Cortex of kidney (tissue), 1 donor: ENCODE measurements at places on chromosomes 1 and 21.

DNA sequence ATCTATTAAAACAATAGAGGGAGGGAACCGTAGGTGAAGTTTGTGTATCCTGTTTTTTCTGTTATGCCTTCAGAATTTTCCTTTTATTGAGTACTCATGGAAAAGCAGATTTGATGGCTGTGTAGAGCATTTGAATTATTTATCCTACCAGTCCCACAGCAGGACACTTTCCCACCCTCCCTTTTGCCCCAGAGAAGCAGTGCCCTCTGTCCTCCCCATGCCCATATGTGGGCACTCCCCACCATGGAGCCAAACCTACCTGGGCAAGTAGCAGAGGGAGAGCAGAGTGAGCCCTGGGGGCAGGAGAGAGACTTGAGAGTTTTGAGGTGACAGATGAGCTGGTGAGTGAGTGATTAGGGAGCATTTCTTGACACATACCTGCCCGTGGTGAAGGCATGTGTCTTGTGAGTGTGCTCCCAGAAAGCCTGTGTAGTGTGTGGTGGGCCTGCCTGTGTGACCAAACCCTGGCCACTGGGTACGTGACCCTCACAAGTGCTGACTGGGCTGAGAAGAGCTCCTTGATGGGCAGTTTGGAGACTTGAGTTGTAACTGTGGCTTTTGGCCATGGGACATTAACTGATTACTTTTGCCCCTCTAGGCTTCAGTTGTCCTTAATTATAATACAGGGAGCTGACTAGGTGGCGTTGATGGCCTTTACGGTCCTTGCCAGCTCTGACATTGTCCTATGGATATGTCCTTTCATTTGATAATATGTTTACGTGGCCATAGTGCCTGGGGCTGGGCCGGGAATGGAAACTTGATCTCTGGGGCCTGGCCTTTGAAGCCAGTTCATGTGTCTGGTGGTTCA, 3.6 kb downstream of the PSEN2 start:
- no peak for DNase-seq

GRCh38 chr1:45998020-45998617, 134.3 kb downstream of the PIK3R3 start:
- DNase-seq = no peak

DNA sequence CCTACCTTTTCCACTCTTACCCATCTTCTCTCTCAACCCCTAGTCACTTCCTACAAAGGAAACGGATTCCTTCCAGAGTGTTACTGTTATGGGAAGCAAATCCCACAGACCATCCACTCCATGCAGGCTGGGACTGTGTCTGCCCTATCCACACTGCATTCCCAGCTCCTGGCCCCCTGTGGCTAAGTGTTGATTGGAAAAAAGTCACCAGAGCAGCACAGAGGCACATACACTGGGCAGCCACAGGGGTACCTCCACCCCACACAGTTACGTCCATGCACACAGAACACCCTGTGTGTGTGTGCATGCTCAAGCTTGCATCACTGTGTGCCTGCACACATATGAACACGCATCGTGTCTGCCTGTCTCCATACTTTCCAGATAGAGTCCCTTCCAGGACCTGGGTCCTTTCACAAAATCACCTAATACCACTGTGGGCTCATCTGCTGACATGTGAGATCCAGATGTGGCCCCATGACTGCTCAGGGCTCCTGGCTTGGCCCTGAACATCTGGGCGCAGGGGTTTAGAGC, 4.2 kb upstream of the SERINC2 start:
- no peak for DNase-seq

DNA sequence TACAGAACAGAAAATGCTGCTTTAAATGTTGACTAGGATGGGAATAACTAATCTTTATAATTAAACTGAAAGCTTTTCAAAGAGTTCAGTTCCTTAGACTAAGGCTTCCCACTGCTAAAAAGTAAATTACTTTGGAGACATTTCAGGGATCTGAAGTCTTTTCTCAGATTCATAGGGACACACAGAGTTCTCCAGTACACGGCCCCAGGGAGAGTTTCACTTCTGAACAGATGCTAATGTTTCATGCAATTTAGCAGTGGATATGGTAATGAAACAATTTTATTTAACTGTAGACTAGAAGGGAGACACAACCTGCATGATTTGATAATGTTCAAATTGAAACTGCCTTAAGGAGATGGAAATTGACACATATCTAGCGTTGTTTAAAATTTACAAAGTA, 1282.6 kb downstream of the NCAM2 start:
- DNase-seq = no peak

DNA sequence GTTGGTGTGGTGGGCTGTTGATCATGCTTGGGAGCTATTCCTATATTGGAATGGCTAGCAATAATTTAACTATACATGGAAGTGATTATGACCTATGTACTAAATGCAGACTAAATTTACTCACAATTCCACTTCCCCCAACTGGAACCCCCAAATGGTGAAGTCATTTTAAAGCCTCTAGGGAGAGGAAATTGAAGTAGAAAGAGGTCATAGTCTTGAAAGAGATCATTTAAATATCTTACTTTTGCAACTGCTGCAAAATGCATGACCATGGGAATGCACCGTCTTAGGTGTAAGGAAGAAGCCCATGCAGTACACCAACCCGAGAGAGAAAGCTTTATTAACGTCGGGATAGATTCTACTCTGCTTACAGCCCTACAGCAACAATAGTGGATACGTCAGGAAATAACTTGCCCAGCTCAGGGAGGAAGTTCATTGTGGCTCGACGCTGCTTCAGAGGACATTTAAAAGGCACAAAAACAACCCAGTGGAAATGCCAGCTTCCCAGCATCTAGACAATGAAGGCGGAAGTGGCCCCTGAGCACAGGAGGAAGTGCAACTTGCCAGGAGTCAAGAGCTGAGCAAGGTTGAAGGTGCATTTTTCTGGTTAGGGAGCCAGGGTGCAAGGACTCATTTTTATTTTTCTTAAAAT, 26.5 kb downstream of the CYYR1 start:
- DNase-seq = no peak

DNA sequence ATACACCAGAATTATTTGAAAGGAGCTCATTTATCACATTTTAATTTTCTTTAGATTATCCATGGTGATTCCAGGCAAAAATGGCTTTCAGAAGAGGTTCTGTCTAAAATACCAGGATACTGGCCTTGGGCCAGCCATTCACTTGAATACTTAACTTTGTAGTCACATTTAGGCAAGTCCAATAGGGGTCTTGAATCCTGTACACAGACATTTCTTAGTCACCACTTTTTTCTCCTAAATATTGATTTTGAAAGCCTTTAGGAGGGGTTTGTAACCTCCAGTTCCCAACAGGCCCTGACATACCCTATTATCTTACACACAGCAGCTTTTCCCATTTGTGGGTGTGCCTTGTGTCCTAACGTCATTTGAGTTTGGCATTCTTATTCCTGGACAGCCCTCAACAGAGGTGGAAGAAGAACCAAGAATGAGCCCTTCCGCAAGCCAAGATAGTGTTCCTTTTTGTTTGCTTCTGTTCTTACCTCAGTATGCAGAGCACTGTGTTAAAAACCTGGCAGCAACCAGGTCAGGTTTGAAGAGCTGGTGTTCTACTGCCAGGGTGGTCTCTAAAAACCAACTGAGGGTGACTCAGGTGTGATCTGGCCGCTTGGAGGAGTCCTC, 19.5 kb downstream of the MAP3K7CL start:
- no peak for DNase-seq

- no peak for DNase-seq
Measured at GRCh38 chr1:175902281-175902680, 158.9 kb upstream of the TNR start.

- no peak for DNase-seq
Measured at GRCh38 chr1:210250665-210250997, 18.0 kb downstream of the SERTAD4 start.

DNA sequence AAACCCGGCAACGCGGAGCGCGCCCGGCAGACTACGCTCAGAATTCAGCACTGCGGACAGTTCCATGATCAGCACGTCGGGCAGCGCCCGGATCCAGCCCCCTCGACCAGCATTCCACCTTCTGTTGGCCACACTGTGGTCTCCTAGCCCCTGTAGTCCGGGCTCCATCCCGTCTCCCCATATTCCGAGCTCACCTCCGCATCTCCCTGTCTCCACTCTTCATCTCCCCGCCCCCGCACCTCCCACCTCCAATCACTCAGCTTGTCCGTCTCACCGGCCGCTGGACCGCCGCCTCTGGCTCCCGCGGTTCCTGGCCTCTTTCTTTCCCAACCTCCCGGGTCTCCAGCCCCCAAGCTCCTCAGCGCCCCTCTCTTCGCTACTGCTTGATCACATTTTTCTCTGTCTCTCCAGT, 500 bp downstream of the EPHA10 start:
- DNase-seq = no peak

DNA sequence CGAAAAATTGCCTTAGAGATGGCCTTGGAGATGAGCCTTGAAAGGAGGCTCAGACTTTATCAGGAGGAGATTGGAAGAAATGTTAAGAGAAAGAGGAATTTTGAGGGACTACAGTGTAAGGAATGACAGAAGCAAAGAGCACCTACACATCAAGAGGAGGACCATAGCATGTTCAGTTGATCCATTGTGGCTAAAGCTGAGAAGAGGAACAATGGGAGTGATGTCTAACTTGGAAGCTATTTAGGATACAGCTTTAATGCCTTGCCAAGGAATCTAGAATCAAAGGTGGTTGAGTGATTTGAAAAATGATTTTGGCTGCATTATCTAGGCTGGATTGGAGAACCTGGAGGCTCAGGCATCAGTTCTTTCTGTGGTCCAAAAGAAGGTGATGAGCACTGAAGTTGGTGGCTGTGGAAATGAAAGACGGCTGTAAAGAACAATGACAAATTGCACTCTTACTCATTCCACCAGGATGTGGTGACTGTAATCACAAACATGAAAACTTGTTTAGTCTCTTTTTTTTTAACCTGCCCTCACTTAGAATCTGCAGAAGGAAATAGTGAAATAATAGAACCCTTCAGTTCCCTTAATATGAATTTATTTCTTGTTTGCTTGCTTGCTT, 11.3 kb downstream of the FAM20B start:
- no peak for DNase-seq

DNA sequence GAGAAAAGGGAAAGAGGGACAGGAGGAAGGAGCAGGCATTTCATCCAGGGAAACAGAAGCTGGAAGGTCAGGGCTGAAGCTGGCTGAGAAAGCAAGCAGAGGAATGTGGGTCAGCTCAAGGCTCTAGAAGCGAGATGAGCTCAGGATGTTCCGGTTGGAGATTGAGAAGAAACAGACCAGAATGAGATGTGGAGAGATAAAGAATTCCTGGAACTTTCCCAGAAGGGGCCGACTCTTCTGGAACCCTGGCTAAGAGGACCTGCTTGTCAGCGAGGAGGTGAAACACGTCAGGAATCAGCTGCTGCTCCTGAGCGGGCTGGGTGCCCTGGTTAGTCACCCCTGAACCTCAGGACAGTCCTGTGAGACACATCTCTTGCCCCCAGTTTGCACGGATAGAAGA, 75.9 kb downstream of the HUNK start:
- DNase-seq = no peak

DNA sequence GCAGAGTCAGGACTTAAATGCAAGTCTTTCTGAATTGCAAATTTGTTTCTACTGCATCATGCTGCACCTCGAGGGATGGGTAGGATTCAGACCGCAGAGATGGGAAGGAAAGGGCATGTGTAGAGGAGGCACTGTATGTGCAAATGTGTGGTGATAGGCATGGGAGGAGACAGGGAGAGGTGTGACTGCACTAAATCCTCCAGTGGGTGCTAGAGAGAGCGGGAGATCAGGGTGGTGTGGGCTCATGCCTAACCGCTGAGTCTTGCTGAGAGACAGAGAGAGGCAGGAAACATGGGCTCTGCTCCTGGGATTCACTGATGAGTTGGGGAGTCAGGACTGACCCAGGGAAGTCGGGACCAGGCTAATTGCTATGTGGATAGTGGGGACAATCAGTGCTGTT, 61.1 kb downstream of the PTPRU start:
- no peak for DNase-seq

- DNase-seq = no peak
Measured at GRCh38 chr1:7898962-7899361, 41.7 kb downstream of the TNFRSF9 start.

- no peak for DNase-seq
Measured at GRCh38 chr1:73909043-73909562, 288.9 kb downstream of the LRRIQ3 start.

DNA sequence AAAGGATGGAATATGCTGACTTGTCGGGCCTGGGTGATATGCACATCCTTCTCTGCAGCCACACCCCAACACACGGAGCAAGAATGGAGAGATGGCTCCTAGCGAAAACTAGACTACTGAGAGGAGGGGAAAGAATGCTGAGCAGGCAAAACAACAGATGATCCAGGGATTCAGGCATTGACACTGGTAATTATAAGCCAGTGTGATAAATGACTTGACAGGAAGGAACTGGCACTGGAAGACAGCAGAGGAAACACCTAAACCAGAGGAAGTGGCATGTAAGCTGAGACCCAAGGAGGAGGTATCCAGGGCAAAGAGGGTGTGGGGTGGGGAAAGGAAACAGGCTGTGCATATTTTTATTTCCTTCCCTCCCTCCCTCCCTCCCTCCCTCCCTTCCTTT, 31.7 kb upstream of the KHDRBS1 start:
- no peak for DNase-seq

DNA sequence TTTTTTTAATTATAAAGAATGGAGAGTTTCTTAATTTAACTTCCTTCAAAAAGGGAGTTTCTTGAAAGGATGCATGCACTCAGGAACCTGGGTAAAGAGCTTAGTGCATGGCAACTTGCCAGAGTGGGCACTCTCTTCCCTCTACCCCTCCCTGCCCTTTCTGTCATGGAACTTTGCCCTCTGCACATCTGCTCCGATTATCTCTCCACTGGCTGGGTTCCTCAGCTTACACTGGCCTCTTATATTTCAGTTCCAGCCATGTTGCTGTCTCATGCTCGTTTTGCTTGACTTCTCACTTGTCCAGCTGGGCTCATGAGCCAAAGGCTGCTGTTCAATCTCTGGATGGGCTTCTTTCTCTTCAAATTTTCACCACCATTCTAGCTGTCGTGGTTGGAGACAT, 87.0 kb downstream of the NCAM2 start:
- DNase-seq = no peak

- DNase-seq = no peak
Measured at GRCh38 chr1:240402326-240402725, 209.6 kb downstream of the GREM2 start.

DNA sequence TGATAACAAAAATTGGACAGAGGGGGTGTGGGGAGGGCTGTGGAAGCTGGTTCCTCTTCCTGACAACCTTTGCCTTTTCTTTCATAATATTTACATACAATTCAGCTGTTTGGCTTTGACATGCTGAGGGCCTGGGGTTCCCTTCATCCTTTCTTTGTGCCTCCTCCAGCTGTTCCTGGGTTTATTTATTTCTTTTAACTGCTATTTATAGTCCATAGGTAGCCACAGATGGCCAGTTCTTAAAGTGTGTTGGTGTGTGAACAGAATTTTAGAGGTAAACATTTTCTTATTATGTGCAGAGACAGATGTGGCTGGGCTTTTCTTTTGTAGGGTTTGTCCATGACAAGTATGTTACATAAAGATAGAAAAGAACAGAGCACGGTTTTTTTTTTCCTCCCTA, 34.1 kb upstream of the CNIH3 start:
- DNase-seq = no peak
